Cardiac fibroblast (primary cell): ENCODE measurements at places on chromosomes 3 and 15.
A peak's percentile ranks its signal among the peaks of the same experiment; 100 is the strongest.

DNA sequence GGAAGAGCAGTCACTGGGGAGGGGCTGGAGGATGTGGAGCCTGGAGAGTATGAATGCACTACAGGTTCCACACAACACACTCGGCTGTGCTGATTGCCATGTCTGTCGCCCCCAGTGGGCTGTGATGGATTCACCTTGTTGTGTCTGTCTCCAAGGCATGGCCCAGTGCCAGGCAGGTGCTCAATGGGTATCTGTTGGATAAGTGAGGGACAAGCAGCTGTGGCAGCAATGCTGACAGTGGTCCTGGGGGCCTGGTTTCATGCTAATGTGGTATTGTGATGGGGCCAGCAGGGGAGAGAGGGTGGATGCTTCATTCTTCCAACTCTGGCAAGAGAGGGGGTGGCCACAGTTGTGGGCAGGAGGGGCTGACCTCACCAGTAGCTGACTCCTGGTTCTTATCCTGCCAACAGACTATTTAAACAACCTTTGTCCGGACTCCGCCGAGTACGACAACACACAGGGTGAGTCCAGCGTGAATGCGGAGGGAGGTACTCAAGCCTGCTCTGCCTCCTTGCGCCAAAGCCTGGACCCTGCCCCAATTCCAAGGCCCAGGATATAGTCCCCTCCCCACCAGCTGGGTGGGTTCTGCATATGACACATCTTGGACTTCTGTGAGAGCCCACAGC is 47.3 kb upstream of the NR2C2 start:
- DNase-seq, result no peak

- DNase-seq, result no peak
Observed at GRCh38 chr3:39221141-39221530, 28.7 kb upstream of the XIRP1 start.

DNA sequence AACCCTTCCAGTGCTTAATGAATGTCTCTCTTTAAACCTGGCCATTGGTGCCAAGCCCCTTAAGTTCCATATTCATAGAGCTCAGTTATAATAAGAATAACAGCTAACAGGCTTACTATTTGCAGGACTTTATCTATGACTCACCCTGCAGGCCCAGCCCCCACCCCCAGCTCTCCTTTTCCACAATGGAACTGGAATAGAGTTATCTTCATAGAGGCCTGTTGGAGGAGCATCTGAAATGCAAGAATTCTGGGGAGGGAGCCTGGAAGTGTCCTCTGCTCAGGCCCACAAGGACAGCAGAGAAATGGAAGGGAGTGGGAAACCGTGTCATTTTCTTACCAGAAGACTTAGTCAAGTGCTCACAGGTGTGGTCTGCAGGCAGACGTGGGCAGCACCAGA is 52.8 kb downstream of the SEMA5B start:
- peak; percentile 72 for DNase-seq

DNA sequence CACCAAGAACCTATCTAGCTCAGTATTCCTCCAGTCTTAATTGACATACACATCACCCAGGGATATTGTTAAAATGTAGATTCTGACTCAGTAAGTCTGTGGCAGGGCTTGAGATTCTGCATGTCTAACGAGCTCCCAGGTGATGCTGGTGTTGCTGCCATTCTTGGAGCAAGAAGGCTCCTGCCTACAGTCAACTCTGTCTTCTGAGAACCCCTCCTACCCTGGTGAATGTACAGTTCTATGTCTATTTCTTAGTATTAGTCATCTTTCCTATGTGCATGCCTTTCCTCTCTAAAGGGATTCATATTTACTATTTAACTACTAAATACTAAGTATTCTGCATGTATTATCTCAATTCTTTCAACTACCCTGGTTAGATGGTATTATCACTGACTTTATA is 268.7 kb downstream of the EDEM1 start:
- DNase-seq, result no peak

DNA sequence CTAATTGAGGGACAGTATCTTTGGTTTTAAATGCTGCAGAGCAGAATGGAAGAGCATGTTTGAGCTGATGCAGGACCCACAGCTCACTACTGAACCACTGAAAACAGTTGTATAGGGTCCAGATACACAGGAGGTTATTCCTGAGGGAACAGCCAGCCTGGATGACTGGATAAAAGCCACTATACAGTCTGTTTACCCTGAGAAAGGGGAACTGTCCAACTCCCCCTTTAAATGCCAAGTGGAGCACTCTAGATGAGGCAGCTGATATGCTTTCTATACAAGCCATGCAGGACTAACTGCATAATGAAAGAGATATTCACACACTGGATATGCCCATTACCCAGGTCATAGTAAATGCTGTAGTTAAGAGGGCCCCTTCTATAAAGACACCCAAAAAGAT is 138.6 kb downstream of the IMPG2 start:
- DNase-seq, result no peak

GRCh38 chr3:77967621-77968020 is 927.7 kb downstream of the ROBO2 start:
- no peak for DNase-seq

GRCh38 chr15:68278595-68279405 is 1.3 kb downstream of the FEM1B start:
- peak; percentile 28 for DNase-seq

GRCh38 chr3:66450390-66451022 is 50.3 kb downstream of the LRIG1 start:
- peak; percentile 83 for DNase-seq

- DNase-seq, result peak; percentile 74
Observed at GRCh38 chr15:31457631-31458526, 131.2 kb downstream of the KLF13 start.

- no peak for DNase-seq
Observed at GRCh38 chr3:20462226-20462625, 276.2 kb upstream of the SGO1 start.

- DNase-seq, result no peak
Observed at GRCh38 chr3:82082796-82083195, 321.4 kb upstream of the GBE1 start.

DNA sequence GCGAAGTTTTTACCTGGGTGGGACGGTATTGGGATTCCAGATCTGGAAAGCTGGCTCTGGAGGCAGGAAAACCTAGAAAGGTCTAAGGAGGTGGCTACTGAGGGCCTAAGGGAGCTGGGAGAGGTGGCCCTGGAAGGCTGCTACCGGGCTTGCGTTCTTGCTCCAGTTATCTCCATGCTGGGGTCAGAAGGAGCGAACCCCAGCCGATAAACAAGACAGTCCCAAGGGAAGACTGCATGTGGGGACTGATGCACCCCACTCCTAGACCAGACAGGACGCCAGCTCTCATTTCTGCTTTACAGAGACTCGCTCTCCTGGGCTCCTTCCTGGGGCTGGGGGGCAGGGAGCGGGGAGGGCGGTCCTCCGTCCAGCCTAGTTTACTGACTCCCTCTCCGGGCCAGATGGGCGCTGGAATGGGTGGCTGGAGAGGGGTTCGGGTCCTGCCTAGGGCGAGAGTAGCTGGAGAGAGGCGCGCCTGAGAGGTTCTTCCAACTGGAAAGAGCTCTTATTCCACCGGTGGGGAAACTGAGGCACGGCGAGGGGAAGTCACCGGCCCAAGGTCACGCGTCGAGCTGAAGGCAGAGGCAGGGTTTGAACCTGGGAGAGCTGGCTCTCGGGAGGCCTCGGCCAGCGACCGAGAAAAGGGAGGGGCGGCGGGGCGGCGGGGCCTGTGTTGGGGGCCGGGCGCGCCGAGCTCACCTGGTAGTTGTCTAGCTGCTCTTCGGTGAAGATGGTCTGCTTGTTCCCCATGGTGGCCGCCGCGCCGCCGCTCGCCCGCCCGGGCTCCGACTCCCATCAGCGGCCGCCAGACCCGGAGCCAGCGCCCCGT is 565 bp downstream of the CIB2 start:
- no peak for DNase-seq

DNA sequence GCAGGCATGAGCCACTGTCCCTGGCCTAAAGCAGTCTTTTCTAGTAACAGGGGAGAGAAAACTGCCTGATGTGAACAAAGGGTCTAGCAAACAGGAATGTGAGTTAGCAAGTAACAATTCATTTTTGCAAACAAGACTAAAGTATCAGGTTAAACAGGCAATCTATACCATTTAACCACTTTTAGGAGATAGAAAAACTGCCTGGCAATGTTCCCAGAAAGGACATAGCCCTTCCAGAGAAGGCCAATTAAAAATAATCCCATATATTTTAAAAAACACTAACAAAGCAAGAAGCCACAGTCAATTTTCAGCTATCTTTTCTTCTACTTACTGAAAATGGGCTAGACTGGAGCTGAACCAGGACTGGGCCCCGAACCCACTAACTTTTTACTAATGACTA is 6.3 kb downstream of the RBSN start:
- DNase-seq, result no peak

DNA sequence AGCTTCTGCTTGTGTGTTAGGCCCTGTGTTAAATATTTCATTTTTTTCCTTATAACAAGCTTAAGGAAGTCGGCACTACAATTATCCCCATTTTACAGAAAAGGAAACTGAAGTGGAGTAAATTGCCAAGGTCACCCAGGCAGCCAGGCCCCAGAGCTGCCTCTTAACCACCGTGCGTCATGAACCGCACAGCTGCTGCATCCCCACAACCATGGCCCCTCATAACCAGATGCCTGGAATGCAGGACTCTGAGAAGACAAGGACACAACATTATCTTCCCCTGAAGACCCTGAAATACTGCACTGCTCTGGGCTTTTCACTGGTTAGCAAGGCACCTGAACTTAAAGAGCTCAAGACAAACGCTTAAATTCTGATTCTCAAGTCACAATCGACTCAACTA is 14.6 kb downstream of the LRIG1 start:
- no peak for DNase-seq

DNA sequence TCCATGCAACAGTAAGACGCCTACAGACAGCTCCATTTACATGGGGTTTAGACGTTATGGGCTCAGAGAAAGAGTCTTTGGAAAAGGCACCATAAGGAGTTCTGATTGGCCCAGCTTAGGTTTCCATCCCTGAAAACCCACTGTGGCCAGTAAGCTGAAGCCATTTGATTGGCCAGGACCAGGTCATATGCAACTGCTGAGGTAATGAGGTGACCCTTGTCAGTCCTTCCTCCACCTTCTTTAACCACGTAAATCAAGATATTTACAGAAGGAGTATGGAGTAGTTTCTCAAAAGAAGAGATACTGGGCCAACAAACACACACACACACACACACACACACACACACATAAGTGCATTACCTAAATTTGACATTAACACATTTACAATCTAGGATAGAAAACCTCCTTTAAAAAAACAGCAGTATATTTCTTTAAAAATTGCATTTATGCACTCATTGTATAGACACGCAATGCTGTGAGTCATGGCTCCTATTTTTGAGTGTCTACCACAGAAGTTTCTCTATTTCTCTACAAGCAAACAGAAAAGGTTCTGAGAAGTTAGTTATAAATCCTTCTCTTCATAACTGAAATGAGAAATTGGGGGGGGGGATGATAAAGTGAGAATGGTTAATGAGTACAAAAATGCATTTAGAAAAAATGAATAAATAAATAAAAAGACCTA is 16.3 kb upstream of the MB21D2 start:
- no peak for DNase-seq

DNA sequence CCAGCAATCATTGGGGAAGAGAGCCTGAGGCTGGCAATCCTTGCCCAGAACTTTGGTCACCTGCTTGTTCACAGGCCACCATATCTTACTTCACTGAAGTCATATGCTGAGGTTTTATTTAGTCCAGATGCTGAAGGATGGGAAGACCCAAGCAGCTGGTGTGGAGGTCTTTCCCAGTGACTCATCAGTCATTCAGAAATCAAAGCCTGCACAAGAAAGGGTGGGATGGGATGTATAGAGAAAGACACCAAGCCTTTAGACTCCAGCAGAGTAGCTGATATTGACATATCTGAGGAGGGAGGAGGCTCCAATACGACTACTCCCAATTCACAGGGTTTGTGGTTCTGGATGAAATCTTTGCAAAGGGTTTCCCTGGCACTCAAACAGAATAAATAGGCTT is 13.0 kb upstream of the PHLDB2 start:
- no peak for DNase-seq

DNA sequence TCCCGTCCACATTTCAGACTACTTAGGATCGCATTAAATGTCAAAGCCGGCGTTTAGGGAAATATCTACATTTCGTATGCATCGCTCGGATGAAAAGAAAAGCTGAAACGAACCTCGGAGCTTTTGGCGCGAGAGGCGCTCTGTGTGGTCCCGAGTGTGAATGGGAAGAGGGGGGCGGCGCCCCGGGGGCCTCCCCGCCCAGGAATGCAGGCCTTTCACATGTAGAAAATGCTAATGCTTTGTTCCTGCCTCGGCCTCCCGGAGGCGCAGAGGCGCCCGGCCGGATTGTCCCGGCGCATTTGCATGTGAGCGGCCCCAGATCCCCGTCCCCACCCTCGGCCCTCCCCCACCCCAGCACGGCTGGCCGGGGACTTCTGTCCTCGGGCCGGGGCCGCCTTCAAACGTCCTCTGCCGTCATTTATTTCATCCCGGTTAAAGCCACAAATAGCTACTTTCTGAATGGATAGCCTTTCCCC is 37.0 kb upstream of the TRIM71 start:
- peak; percentile 49 for DNase-seq

DNA sequence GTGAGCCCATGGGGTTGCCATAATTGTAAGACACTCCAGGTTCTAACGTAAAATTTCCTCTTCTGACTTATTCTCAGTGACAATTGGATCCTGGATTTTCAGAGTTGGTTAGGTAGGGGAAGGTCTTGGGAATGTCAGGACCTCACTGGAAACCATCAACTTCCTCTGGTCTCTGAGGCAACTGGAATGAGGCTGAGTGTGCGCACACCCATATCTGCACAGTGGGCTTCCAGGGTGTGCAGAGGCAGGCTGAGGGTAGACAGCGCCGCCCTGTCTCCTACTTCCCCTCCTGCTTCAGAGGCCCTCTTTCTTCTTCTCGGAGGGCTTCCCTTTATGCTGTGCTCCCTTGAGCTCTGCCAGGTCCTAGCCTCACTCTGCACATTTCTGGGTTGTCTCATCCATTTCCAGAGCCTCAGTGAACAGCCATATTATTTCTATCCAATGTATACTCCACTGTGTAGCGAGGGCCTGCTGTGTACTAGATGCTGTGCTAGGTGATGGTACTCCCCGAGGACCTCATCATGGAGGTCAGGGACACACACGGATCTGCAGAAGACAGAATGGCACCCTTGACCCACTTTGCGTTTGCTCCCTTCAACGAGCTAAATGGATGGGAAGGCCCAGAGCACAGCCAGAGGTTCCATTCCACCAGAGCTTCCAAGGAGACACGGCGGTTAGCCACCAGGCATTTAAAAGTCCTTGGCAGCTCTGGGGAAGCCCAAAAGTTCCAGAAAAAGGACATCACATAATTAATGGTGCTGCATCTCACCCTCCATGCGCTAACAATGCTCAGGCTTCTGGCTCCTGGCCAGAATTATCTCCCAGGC is 18.3 kb downstream of the ACAA1 start:
- DNase-seq, result no peak
